ENCODE measurements at places on chromosomes 3 and 15.
A peak's percentile ranks its signal among the peaks of the same experiment; 100 is the strongest.

DNA sequence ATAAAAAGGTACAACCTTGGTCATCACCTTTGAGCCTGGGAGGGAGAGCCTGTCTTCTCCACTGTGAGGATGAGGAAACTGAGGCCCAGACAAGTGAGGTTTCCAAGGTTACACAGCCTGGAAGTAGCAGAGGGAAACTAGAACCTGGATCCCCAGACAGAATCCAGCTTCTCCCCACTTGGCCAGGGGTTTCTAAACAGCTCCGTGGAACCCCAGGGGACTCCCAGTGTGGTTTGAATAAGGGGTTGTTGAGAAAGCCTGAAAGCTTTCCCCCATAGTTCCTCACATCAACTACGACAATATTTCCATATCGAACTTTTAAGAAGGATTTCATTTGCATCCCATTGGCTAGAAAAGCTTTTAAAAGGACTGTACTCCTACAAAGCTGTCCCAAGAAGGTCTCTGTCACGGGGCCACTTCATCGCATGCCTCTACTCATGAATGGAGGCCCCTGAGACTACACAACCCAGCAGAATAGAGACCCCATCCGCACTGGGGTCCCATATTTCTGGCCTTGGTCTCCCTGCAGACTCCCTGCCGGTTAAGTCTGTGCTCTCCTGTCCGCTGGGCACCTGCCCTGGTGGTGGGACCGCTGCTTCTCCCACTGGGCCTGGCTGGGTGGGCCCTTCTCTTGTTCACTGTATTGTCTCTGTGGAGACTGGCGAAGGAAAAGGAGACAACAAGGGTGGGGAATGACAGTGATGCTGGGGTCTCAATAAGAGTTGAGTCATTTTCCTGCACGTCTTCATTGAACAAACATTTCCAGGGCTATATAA, 178.5 kb downstream of the SMAD6 start:
- DNase-seq, result no peak

- DNase-seq, result no peak
These were observed 1190.0 kb upstream of the ALCAM start for GRCh38 chr3:104176706-104177105.

DNA sequence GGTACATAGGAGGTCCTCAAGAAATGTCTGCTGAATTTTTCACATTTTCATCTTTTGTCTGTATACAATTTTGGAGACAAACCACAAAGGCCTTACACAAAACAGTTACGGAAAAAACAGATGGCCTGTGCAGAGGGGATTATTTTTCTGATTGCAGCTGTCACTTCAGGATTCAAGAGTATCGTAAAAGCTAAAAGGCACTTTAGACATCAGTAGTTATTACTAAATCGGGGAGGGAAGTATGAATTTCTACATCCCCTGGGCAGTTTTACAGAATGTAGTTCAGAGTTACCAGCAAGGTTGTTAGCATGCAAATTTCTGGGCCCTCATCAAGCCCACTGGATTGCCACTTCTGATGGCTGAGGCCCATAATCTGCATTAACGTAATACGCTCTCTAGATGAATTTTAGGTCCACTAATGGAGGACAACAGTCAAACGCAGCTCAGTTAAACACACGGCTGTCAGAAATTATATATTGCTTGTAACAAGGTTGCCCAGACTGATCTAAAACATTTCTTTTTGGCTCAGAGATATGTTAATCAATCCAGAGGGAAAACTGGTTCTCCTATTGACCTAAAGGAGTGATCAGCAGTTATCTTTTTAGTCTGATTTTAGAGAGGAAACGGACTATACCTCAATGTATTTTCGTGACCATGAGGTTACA, 1.1 kb downstream of the RIOX2 start:
- peak; percentile 31 for DNase-seq

DNA sequence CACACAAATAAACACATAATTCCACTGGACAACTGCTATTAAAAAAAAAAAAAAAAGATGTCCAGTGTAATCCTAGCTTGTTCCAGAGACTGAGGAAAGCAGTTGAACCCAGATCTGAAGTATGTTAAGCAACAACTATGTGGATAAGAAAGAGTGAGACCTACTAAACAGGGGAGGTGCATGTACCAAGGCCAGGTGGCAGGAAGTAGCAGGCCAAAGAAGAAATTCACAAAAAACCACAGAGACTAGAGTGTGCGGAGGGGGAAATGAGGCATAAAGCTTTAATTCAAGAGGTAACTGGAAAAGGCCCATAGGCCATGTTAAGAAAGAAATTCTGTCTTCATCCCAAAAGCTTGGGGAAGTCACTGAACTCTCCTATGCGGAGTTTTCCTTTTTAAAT, 490.0 kb downstream of the NAALADL2 start:
- DNase-seq, result peak; percentile 36

GRCh38 chr3:38636464-38636863, 13.0 kb downstream of the SCN5A start:
- DNase-seq, result no peak

DNA sequence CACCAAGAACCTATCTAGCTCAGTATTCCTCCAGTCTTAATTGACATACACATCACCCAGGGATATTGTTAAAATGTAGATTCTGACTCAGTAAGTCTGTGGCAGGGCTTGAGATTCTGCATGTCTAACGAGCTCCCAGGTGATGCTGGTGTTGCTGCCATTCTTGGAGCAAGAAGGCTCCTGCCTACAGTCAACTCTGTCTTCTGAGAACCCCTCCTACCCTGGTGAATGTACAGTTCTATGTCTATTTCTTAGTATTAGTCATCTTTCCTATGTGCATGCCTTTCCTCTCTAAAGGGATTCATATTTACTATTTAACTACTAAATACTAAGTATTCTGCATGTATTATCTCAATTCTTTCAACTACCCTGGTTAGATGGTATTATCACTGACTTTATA, 268.7 kb downstream of the EDEM1 start:
- no peak for DNase-seq

- peak; percentile 23 for DNase-seq
These were observed 11.7 kb downstream of the ATP2C1 start for GRCh38 chr3:130905551-130905950.

DNA sequence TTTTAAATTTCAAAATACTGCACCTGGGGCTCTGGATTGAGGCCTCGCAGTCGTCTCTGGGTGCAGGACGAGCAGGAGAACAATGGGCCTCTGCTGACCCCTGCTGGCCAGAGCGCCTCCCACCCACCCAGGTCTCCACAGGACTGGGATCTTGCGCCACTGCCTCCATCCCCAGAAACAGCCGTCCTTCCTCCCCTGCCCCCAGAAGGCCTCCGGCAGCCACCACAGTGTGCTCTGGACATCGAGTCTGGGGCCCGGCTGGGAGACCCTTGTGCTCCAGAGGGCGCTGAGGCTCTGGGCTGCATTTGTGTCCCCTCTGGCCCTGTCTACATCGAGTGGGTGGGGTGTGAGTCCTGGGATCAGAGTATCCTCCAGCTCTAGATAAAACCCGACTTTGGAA, 6.7 kb upstream of the ACSBG1 start:
- DNase-seq, result peak; percentile 73

GRCh38 chr3:13206799-13207577, 133.8 kb upstream of the IQSEC1 start:
- no peak for DNase-seq

DNA sequence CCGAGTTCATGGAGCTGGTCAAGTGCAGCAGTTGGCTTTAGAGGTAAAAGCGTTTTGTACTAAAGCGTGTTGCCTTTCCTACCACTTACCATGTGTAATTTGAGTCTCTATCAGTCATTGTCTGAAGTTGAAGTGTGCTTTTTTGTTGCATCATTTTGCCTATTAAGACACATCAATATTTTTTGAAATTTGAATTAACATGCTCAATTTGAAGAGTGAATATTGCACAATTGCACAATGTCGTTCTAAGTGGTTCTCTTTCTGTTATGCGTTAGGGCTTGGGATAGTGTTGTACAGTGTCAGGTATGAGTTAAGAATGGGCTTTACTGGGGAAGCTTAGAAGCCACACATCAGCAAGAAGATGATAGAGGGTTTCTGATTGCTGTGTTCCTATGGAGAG, 84.0 kb upstream of the ACKR4 start:
- DNase-seq, result no peak

GRCh38 chr3:180961087-180961486, 28.4 kb downstream of the DNAJC19 start:
- DNase-seq, result no peak

DNA sequence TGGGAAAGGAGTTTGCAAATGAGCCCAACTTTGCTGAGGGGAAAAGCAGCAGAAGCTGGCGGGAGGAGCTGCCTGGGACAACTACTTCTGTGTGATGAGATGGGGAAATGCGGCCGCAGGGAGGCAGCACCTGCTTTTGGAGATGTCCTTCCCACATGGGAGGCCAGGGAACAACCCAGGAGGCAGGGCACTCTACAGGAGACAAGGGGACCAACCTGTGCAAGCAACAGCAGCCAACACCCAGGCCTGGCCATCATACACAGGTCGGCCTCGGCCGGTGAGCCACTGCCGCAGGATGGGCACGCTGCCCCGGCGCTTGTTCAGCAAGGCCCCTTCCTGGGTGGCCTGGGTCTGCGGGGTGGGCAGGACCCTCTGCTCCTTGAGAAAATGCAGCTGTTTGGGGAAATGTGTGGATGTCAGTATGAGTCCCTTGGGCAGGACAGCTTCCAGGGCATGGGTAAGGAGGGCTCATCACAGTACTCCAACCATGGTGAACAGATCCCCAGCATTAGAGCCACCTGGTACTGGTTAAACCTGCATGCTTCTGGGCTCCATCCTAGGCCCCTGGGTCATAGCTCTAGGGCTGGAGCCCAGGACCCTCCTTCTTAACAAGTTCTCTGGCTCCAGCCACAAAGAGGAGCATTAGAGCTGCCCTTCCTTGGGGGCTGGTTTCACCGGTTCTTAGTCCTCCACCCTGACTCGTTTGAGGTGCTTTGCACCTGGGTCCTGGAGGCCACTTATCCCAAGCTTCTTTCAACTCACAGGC, 11.6 kb downstream of the EPB42 start:
- no peak for DNase-seq

- DNase-seq, result no peak
These were observed 5.7 kb upstream of the IL16 start for GRCh38 chr15:81190922-81191507.

GRCh38 chr3:194466761-194467356, 19.9 kb downstream of the ATP13A3 start:
- no peak for DNase-seq

DNA sequence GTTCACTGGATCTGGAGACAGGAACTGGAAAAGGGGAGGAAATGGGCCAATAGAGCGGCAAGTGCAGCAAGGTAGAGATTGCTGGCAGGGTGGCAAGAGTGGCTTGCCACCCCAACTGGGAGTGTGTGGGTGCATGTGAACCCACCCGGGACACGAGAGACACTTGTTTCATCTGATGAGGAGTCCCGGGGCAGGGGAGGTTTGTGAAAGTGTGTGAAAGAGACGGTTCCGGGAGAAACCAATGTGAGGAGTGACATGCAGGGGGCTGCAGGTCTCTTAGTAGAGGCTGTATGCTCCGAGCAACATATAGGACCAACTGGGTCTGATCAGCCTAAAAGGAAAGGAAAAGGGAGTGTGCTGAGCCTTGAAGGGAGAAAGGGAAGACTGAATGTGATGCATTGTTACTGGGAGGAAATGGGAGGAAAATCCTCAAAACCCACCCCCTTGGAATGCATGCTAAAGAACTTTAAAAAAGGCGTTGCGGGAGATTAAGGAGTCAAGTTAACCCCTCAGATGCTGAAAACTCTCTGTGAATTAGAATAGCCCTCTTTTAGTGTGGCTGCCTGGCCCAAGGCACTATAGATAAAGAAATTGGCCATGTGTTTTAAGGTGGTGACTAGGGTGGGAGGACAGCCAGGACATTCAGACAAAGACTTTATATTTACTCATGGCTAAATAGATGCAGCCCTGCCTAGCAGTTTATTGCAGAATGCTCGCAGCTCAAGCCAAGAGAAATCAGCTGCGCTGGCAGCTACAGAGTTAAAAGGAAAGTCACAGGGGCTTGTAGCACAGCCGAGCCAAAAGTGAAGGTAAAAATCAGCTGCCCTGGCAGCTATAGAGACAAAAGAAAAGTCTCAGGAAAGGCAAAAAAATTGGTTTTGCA, 9.1 kb upstream of the SLC9C1 start:
- peak; percentile 33 for DNase-seq

GRCh38 chr3:184299488-184300377, 692 bp downstream of the PSMD2 start:
- DNase-seq, result no peak

DNA sequence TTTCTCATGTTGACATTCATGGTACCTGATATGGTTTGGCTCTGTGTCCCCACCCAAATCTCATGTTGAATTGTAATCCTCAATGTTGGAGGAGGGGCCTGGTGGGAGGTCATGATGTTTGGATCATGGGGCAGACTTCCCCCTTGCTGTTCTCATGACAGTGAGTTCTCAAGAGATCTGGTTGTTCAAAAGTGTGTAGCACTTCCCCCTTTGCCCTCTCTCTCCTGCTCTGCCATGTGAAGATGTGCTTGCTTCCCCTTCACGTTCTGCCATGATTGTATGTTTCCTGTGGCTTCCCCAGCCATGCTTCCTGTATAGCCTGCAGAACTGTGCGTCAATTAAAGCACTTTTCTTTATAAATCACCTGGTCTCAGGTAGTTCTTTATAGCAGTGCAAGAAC, 3.3 kb upstream of the UBL7 start:
- peak; percentile 38 for DNase-seq

DNA sequence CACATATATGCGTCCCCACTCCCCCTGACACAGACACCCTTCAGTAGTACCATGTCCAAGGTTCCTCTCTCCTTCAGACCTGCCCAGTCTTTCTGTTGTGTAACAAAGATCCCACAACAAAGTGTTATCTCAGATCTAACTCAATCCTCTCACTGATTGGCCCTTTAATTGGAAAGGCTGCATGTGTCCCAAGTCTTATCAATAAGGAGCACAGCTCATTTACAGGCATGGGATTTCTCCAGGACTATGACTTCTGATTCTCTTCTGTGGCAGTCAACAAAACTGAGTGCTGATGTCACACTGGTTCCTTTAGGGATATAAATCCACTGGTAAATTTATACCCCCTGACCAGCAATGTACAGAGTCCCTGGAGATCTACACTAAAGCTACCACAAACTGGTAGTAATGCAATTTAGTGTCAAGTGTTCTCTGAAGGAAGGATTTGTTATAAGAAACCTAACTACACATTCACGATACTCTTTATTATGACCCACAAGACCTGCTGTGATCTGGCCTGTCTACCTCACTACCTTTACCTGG, 28.1 kb downstream of the CLK3 start:
- no peak for DNase-seq

- no peak for DNase-seq
These were observed 132.3 kb downstream of the SUCLG2 start for GRCh38 chr3:67522081-67522480.

- no peak for DNase-seq
These were observed 1059.8 kb downstream of the SI start for GRCh38 chr3:164018500-164018899.

DNA sequence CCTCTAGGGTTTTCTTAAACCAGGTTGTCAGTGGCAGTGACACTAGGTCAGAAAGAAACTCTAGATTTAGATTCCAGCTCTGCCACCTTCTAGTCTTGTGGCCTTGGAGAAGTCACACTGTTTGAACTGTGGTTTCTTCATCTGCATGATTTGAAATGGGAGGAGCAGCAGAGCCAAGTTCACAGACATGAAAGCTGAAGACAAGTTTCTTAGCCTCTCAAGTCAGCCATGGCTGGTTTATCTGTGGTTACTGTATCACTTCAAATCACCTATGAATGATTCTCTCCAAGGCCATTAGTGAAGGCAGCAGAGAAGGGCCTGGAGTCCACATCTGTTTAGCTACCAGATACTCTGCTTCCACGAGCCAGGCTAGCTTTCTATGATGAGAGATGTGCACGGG, 15.6 kb downstream of the CLEC3B start:
- DNase-seq, result no peak

Data from OCI-LY7 (cell line).